ENCODE measurements at places on chromosomes 7 and 10. TPM values are rescaled to one million over a fixed set of nuclear protein-coding genes. Genes with fewer than 3 reads are reported as not detected.
A peak's percentile ranks its signal among the peaks of the same experiment; 100 is the strongest.

- DNase-seq, result no peak
Measured at GRCh38 chr10:124708922-124709520, 35.2 kb downstream of the FAM53B start.

DNA sequence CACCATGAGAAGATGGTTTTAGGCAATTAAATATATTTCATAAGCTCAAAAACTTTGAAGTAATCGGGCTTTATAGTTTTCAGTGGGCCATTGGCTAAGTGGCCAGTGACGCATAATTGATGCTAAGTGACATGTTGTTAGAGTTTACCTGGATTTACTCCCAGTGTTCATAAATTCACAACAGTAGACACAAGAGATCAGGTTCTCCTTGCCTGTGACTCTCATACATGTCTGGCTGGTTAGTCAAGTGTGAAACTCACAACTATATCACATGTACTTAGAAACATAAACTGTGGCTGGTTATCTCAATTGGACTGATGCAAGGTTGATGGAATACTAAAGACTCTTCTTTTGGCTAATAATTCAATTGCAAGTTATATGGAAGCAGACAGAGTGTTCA, 26.2 kb downstream of the ASB15 start:
- DNase-seq, result no peak

DNA sequence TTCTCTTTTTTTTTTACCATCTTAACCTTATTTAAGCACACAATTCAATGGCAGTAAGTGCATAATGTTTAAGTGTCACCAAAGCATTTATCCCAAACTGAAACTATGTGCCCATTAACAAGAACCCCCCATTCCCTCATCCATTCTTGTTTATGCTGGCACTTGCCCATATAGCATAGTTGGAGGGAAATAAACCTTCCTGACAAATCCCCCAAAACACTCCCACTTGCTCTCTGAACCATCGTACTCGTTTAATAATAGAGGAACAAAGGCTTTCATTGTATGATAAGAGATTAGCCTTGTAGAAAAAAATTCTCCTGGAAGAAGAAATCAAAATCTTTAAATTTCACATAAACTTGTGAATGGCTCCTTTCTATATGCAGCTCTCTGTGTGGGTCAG, 26.4 kb upstream of the KCNMA1 start:
- no peak for DNase-seq

- DNase-seq, result no peak
Measured at GRCh38 chr7:18408461-18408860, 87.1 kb upstream of the HDAC9 start.

- no peak for DNase-seq
Measured at GRCh38 chr10:109475711-109476421, 447.4 kb downstream of the XPNPEP1 start.

DNA sequence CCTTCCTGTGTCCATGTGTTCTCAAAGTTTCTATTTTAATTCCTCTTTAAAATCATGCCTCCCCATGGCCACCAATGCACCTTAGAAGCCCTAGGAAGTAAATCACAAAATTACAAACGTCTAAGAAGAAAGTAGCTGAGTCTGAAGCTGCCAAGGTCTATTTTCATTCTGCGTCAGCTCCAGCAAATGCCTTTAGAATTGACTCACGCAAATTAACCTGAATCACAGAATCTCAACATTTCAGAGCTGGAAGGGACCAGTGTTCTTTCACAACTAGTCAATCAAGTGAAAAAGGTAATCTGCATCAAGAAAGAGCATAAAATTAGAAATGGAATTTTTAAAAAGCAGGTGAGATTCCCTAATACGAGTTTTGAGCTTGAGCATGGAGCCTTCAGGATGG, 1017.6 kb downstream of the SORCS3 start:
- DNase-seq, result no peak

CYP2C18 gene
- under 0.01 TPM for total RNA-seq

UNC5B gene
- 0.27 TPM for total RNA-seq

- DNase-seq, result no peak
Measured at GRCh38 chr7:92359801-92360200, 87.5 kb upstream of the GATAD1 start.

DNA sequence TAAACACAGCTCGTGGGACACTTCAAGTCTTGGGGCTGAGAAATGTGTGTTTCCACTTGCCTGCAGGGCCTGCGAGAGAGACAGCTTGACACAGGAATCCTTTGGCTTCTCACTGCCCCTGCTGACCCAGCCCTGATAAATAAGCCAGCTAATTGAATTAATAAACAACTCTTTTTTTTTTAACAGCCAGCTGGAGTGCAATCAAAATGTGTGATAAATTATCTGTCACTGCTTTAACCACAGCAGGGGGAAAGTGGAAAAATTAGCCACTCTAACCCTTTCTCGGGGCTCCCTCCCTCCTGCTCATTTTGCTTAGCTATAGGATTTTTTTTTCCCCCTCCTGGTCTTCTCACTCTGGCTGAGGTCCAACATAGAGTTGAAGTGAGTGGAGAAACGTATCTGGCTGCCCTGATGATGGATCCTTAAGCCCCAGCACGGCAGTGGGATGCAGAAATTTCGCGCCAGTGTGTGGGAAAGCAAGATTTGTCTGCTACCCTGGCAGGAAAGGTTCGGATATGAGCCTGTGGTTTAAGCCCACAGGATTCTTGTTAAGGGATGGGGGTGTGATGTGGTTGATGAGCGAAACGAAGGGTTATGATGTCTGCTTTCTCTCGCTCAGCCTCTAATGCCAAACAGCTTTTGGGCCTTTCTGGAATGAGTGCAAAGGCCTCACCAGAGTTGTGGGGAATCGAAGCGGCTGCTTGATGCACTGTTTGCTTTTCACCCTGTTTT, 173.8 kb downstream of the TRIL start:
- DNase-seq, result peak; percentile 63

NPY4R2 gene
- total RNA-seq, result under 0.01 TPM

DNA sequence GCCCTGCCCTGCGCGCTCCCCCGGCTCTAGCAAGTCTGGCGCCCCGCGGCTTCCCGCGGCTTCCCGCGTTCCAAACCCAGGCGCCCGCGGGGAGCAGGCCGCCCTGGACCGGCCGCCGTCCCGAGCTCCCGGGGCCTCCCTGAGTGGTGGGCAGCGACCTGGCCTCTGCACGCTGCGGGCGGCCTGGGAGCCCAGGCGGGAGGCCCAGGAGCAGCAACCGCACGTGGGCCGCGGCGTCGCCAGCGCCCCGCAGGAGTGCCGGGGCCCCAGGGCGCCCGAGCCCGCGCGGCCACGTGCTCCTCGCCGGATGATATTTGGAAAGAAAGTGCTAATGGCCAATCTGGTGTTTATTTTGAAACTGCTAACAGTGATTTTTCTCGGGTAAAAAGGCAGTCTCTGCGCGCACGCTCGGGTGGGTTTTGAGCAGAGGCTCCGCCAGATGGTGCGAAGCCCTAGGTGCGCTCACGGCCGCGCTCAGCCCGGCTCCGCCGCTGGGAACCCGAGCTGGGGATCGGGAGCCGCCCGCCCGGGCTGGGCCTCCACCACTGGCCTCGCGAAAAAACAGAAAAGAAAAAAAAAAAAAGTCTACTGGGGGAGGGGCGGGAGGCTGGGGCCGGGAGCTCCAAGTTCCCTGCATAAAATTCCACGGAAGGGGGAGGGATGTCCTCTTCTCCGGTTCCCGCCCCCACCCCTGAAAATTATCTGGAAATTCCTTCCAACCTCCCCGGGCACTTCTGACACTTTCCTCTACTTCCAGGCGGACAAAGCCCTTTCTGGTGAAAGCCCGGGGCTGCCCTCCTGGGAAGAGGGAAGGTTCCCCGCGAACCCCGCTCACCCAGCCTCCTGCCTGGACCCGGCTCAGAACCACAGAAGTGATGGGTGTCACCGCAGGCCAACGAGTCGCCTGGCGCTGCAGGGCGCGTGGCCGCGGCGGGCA, 4.3 kb downstream of the EBF3 start:
- DNase-seq, result no peak

DNA sequence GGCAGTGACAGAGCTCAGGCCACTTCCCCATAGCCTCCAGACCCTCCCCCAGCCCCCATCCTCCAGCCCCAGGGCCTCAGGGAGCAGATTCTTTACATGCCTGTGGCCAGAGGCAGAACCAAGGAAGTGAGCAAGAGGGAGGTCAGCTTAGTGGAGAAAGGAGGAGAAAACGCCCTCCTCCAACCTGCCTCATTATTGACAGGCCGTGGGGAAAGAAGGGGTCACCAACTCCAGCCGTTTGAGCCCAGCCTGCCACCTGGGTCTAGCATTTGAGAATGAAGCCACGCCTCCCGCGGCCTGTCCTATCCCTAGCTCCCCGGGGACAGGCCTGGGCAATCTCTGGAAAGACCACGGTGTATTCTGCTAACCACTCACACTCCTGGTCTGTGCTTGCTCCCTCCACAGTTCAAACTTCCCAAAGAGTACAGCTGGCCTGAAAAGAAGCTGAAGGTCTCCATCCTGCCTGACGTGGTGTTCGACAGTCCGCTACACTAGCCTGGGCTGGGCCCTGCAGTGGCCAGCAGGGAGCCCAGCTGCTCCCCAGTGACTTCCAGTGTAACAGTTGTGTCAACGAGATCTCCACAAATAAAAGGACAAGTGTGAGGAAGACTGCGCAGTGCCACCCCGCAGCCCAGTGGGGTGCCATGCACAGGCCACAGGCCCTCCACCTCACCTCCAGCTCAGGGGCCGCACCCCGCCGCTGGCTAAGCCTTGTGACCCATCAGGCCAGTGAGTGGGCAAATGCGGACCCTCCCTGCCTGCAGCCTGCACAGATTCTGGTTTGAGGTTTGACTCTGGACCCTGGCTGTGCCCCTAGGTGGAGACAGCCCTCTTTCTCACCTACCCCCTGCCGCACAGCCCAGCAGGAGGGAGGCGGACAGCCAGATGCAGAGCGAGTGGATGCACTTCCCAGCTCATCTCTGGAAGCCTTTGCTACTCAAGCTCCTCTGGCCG, 14.3 kb upstream of the TRIM8 start:
- no peak for DNase-seq

HYAL4 gene
- not detected for total RNA-seq

DNA sequence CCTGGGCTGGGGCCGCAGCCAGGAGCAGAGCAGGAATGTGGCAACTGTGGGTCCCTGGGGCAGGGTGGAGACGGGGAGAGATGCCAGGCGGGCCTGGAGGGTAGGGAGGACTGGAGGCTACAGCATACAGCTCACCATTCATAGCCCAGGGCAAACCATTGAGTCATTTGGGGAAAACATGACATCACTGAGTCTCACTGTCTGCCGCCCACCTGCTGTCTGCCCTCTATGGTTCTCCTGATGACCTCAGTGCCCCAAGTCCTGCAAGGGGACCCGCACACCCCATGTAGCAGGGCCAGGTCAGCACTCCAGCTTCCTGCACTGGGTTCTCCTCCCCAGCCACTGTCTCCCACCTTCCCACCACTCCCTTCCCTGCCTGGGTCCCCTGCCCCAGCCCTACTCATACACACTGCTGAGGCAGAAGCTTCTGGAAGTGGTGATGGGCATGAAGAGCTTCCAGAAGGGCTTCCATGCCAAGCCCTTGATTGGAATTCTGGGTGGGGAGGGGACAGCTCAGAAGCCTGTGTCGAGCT, 10.4 kb downstream of the CHST3 start:
- no peak for DNase-seq
